Keratinocyte (primary cell): ENCODE measurements at places on chromosomes 12 and 14.
A peak's percentile ranks its signal among the peaks of the same experiment; 100 is the strongest.

DNA sequence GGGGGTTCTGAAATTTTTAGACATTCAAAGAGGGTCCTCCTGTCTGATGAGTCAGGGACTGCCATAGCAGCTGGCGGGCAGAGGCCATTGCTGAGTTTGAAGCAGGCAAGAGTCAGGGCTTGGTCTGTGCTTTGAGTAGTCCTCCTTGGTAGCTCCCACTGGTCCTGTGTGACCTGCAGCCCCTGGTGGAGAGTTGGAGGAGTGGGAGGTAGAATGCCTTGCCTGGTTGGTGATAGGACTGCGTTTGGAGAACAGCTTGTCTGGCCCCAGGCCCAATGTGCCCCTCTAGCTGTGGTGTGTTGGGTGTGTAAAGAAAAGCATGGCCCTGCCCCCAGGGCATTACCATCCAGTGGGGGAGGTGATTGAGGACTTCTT is 116.7 kb downstream of the BEGAIN start:
- no peak for DNase-seq

DNA sequence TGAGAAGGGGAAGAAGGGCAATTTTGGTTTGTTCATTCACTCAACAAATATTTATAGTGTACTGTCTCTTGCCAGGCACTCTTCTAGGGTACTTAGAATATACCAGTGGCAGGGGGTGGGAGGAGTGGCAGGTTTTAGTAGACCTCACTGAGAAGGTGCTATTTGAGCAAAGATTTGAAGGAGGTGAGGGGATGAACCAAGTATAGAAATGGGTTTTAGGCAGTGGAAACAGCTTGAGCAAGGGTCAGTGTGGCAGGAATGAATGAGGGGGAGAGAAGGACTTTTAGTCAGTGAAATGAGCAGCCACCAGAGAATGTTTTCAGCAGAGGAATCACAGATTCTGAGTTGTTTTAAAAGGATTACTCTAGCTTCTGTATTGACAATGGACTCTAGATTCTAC is 2.3 kb downstream of the PRIM1 start:
- DNase-seq = no peak

DNA sequence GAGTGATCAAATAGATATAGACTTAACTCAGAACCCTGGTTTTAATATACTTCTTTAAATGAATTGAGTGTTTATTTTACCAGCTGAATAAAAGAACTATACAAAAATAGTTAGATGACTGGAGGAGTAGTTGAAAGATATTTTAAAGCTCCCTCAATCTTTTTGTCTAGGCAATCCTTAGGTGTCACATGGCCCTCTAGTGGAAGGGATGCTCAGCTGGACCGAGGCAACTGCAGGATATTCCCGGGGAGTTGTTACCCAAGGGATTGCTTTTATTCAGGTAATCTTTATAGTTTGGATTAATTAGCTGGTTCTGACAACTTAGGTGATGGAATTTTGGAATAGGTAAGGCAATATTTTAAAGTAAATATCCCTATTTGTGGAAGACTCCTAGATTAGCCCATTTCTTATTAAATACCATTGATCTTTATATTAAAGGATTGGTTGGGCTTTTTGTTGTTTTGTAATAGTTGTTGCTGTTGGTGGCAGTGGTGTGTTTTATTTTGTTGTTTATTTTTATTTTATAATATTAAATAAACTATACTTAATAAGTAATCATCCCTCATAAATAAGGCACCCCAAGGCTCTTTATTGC is 57.1 kb downstream of the ZDHHC17 start:
- no peak for DNase-seq

GRCh38 chr12:3728686-3729085 is 24.2 kb downstream of the CRACR2A start:
- DNase-seq = no peak

DNA sequence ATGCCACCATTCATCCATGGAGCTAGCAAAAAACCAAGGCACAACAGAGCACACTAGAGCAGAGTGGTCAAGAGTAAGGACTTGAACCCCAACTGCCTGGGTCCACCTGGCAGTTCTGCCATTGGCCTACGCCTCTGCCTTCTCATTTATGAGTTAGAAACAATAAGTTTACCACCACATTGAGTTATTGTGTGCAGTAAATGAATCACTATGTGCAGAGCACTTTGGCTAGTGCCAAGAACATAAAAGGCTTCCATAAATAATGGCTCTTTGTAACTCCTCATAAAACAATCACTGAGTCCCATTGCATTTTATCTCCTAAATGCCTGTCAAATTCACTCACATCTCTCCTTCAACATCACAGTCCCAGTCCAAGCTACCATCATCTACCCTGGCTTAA is 86.3 kb downstream of the OTX2 start:
- DNase-seq = no peak

GRCh38 chr14:72948481-72949138 is 22.3 kb downstream of the DCAF4 start:
- DNase-seq = no peak

- DNase-seq = no peak
These were observed 43.7 kb downstream of the KDM2B start for GRCh38 chr12:121536899-121537813.

- DNase-seq = no peak
These were observed 88.9 kb upstream of the FRMD6 start for GRCh38 chr14:51562816-51563215.

DNA sequence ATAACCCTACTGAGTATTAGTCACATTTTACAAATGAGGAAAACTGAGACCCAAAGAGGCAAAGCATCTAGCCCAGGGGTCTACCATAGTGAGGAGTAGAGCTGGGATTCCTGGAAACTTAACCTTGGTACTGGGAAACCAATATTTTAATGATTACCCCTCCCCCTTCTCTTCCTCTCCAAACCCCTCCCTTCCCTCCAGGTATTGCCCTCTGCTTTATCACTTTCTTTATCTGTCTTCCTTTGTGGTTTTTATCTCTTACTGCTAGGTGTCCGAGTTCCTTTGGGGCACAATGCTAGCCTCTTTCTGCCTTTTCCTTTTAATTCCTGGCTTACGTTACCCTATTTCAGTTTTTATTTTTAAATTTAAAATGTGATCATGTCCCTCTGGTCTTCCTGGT is 2.8 kb downstream of the GABARAPL1 start:
- no peak for DNase-seq

- DNase-seq = no peak
These were observed 328.3 kb upstream of the RTL1 start for GRCh38 chr14:101231828-101232227.

DNA sequence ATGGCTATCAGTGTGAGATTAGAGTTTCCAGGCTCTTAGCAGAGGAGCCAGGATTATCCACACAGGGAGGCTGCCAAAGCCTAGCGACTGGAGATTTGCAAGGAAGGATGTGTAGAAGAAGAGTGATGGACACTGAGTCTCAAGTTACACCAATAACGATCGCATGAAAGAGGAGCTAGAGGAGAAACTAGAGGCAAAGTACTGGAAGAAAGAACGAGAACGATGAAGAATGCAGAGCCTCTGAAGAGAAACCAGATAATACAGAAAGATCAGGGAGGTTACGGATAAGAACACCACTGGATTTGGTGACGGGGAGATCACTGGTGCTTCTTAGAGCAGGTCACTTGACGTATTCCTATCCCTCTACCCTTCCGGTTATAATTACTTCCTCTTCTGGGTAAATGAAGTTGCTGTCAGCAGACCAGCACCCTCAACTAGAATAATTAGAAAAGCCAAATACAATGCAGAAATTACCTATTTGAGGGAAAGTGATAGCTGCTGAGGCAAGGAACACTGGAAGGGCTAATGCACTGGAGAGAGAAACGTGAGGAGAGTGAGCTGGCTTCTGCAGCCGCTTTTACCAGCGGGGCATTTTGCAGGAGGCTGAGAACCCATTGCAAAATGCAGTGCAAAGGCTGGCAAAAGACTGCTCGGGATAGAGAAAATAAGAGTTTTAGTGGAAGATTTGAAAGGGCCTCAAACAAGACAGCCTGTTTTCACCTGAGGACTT is 93.1 kb upstream of the HIF1A start:
- no peak for DNase-seq

DNA sequence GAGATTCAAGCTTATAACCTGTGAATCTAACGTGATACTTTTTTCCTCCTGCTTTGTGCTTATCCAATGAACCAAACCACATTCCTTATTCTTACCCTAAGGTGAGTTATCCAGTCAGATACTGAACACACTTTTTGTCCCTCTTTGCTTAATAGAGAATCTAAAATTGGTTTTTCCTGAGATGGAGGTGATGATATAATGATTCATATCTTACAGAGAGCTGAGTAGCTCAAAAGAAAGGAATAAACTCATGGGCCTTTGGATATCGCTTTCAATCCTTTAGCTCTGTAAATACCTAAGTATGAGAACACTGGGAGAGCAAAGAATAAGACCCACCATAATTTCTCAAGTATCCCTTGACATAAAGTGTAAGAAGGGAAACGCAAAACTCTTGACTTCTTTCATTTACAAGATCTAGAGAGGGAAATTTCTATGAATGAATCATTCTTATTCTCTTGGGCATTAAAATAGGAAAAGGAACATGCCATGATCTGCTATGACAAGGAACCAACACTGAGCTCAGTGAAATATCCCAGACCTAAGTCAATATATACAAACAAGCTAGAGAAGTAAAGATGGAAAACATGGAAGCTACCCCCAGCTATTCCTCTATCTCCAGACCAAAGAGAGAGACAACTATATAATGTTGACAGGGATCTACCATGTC is 81.8 kb upstream of the STAC3 start:
- DNase-seq = no peak

GRCh38 chr14:87304404-87304803 is 688.6 kb downstream of the GALC start:
- no peak for DNase-seq

- no peak for DNase-seq
These were observed 53.9 kb downstream of the METTL25 start for GRCh38 chr12:82412246-82412645.

- no peak for DNase-seq
These were observed 20.8 kb downstream of the CKAP4 start for GRCh38 chr12:106226884-106227640.

GRCh38 chr12:123908884-123909725 is 63.5 kb downstream of the CCDC92 start:
- no peak for DNase-seq

GRCh38 chr12:8697476-8698131 is at the start of gene RIMKLB:
TSS of gene RIMKLB (plus strand) at chr12:8697991. CDS start at chr12:8713867, 15,876 bp downstream.
- DNase-seq = no peak

- DNase-seq = no peak
These were observed 10.2 kb upstream of the NFE2 start for GRCh38 chr12:54311051-54311450.

- DNase-seq = peak; percentile 11
These were observed 32.7 kb downstream of the MED6 start for GRCh38 chr14:70567791-70568190.

DNA sequence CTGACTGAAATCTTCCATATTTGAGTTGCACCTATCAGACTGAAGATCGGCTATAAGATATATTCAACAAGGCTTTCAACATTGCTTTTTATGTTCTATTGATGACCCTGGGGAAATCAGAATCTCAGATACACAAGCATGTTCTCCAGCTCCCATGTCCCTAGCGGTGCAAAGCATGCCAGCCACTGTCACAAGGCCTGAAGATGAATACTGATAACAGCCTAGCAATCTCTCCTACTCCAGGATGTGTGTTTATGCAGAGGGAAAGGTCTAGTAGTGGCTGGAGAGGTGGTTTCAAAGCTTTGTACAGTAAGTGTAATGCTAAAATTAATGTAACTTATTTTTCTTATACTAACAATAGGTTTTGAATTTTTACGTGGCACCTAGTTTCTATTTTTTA is 64.6 kb downstream of the SOX5 start:
- no peak for DNase-seq

DNA sequence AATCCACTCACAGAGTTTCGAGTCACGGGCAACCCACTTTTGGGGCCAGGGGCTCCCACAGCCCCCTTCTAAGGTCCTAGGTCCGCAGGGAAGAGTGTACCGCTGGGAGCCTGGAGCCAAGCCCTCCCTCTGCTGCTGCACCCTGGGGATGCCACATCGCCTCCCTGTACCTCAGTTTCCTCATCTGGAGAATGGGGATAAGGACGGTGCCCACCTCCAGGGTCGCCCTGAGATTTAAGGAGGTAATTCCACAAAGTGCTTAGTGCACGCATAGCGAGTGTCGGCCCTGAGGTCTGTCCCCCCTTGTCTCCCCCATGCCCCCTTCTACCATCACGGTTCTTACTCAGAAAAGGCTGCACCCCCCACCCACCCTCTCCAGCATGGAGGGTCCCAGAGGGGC is 35.5 kb downstream of the NCOR2 start:
- DNase-seq = no peak

DNA sequence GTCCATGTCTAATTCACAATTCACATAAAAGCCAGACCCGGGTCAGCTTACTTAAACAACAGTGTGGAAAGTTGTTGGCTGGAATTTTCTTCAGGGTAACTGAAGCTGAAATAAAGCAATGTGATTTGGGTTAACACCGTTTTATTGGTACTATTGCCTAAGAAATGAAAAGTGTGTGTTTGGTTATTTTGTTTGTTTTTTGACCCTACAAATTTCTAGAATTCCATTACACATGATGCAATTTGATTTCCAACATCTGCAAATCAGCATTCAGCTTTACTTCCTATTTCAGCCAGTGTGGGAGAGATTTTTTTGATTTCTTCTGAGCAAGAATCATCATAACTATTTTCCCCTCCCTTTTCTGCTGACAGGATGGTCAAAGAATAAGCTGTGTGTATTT is 45.7 kb upstream of the CLMN start:
- no peak for DNase-seq

GRCh38 chr12:120139958-120140357 is 23.4 kb upstream of the RAB35 start:
- no peak for DNase-seq

- no peak for DNase-seq
These were observed 99.9 kb downstream of the ST8SIA1 start for GRCh38 chr12:22234561-22234960.

DNA sequence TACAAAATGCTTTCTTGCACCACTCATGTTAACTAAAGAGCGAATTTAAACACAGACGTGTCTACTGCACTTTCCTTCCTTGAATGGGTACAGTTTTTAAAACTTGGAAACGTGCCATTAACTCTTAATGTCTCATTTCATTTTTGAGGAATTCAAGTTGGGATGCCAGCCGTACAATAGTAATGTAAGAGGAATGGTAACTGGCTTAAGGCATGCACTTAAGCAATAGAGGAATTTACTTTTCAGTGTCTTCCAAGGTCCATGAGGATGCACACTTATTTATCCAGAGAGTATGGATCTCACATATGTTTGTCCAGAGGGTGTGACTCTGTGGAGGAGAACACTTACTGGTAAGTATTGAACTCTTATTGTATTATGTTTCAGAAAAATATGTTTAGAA is 52.9 kb downstream of the PPP4R4 start:
- DNase-seq = no peak

DNA sequence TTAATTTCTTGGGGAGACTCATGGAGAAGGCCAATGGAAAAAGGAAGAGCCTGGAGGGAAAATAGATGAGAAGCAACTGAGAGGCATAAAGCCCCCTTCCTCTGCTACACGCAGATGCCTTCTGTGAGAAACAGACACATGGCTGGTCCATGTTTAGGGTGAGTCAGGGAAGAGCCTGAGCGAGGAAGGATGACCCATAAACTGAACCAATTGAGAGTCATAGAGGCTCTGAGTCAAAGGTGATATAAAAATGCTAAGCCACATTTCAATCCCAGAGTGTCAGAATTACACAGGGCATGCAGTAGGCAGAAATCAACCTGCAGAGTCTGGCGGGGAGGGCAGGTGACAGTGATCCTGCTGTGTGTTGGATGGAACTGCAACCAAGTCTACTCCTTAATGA is 30.1 kb upstream of the NEDD1 start:
- DNase-seq = no peak

- no peak for DNase-seq
These were observed 723.4 kb downstream of the TRHDE start for GRCh38 chr12:72995616-72996015.

- DNase-seq = no peak
These were observed 336.4 kb downstream of the CACNA1C start for GRCh38 chr12:2389079-2389790.

- DNase-seq = no peak
These were observed 424.0 kb downstream of the RMST start for GRCh38 chr12:97886511-97887176.
